ENCODE measurements at places on chromosomes 7 and 10. TPM values are rescaled to one million over a fixed set of nuclear protein-coding genes. Genes with fewer than 3 reads are reported as not detected.

CXCL12 gene
- total RNA-seq = 64.3 TPM

SFRP5 gene
- 2.4 TPM for total RNA-seq

MOGAT3 gene
- total RNA-seq = 0.81 TPM

ADRB1 gene
- total RNA-seq = 0.35 TPM

CHAT gene
- total RNA-seq = not detected

CPA1 gene
- 8.9 TPM for total RNA-seq

OR2A12 gene
- total RNA-seq = not detected

HOXA1 gene
- total RNA-seq = not detected

CYP26C1 gene
- total RNA-seq = 0.11 TPM

MSS51 gene
- total RNA-seq = 3.1 TPM
